ENCODE measurements at places on chromosomes 3 and 15.

- peak; percentile 95 for DNase-seq
Measured at GRCh38 chr3:169771497-169772304, 1.5 kb upstream of the MYNN start.

DNA sequence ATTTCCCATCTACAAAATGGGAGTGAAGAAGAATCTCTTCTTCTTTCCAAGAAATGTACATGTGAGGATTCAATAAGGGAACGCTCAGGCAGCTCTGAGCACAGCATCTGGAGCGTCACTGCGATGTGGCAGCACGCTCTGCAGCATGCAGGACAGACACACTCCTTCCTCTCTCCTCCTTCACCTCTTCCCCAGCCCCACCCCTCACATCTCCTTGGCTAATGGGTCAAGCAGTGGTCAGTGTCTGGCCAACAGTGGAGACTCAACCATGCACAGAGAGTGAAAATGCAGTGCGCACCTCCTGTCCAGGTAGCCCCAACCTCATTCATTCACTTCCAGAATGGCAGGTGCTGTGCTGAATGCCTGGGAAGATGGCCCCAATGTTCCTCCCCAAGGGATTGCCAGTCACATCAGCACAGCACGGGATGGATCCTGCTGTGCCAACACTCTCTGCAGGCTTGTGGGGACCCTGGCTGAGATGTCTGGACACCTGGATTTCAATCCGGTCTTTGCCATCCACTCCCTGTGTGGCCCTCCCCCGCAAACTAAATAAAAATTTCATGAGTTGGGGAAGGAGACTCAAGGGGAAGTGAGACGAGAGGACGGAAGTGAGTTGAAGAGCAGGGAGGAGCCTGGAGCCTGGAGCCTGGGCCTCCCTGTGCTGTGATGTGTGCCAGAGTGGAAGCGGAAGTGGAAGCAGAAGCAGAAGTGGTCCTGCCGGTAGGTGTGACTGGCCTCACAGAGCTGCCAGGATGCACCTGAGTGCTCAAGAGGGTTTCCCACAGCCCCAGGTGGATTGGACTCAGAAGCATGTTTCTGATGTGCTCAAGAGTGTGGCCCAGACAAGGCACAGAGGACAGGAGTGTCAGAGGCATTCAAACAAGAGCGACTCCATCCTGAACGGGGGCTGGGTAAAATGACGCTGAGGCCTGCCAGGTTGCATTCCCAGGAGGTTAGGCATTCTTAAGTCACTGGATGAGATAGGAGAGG lies 163.9 kb downstream of the SMAD6 start:
- no peak for DNase-seq

GRCh38 chr3:94162700-94163099 lies 99.8 kb downstream of the NSUN3 start:
- DNase-seq: no peak

DNA sequence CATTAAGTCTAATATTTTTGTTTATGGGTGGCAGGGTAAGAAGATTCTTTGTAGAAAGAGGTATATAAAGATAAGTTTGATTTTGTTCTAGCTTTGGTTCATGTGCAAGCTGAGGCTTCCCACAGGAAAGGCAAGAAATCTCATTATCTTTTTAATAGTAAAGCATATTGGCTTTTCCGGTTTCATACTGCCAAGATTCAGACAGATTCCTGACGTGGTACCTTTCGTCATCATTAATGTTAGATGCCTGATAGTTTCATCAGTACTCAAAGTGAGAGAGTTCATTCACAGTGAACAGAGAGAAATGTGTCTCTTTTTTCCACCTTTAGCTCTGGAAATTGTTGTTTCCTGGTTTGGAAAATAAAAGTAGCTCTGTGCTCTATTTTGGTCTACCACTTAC lies 16.5 kb downstream of the TPM1 start:
- no peak for DNase-seq

- DNase-seq: no peak
Measured at GRCh38 chr3:60363817-60364216, 887.4 kb downstream of the FHIT start.

DNA sequence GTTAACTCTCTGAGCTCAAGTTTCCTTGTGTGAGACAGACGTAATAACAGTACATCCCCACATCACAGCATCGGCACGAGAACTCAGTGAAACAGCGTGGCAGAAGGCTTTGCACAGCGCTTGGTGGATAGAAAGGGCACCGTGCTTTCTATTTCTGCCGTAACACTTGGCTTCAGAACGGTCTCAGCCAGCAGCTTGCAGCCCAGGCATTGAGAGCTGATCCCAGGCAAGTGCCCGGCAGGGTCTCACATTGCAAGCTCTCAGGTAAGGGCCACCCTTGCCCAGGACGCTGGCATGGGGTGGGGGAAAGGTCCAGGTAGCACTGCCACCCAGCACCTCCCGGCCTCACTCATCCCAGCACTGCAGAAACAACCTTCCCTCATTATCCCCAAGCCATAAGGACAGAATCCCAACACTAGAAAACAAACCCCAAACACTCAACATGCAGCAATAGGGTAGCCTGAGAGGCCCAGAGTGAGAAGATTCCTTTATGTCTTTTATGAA lies 70.5 kb upstream of the ITGA11 start:
- DNase-seq: no peak

GRCh38 chr3:123929325-123929724 lies 31.7 kb downstream of the CCDC14 start:
- no peak for DNase-seq

DNA sequence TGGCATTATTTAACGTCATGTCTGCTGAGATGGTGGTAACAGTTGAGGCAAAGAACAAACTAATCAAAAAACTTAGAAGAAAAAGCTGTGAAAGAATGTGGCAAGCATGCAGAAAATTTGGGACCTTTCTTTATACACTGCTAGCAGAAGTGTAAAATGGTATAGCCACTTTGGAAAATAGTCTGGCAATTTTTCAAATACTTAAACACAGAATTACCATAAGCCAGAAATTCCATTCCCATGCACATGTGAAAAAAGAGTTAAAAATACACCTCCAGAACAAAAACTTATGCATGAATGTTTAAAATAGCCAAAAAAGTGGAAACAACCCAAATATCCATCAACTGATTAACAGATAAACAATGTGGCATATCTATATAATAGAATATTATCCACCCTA lies 613.3 kb downstream of the TBL1XR1 start:
- DNase-seq: no peak

DNA sequence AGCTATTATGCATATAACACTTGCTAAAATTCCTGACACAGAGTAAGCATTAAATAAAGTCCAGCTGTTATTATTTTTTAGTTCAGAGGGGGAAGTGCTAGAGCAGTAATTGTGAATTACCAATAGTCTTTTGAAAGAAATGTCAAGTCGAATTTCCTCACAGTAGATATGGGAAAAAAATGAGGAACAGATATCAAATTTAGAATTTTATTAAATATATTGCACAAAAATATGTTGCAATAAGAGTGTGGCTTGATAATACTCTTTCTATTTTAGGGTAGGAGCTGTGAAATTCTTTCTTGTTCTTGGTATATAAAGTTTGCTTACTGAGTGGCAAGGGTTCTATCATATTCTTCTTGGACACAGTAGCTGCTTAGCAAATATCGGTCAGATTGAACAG lies 181.3 kb downstream of the NFKBIZ start:
- DNase-seq: no peak

DNA sequence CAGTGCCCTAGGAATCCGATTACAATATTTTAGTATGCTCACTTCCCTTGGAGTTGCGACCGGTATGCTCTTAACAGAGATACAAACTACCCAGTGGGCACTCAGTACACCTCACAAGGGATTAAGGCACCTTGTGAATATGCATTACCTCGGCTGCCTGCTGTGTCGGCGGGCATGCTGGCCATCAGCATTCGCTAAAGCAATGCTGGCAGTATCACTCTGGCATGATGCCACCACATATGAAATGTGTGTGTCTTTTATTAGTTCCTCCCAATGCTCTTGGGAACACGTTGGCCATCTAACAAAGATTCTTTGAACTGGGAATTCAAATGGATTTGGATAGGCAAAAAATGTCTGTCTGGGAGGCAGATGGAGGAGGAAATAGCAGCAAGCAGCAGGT lies 67.4 kb upstream of the FOXB1 start:
- DNase-seq: no peak

DNA sequence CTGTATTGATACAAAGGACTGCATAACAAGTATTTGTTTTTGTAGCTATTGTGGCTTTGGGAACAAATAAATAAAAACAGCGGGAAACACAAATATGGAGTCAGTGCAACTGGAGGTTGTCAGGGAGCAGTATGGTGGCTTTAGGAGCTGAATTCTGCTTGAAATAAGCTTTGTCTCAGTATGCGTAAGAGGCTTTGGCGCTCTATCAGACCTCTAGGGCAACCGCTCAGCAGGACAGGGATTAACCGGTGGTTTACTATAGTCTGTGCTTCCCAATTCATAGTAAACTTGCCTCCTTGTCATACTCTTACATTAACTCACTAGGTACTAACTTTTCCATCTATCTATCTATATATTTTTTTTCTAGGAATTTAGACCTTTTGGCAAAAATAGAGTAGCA lies 104.6 kb downstream of the ZIC1 start:
- DNase-seq: no peak

GRCh38 chr3:141556034-141556433 lies 69.2 kb downstream of the RASA2 start:
- no peak for DNase-seq

- DNase-seq: no peak
Measured at GRCh38 chr3:56621681-56622080, 61.4 kb downstream of the TASOR start.

GRCh38 chr3:111924283-111924682 lies 54.5 kb upstream of the ABHD10 start:
- DNase-seq: no peak

- peak; percentile 79 for DNase-seq
Measured at GRCh38 chr15:41811432-41812195, 16.3 kb upstream of the JMJD7 start.

- DNase-seq: no peak
Measured at GRCh38 chr3:115281697-115282675, 134.9 kb upstream of the ZBTB20 start.

DNA sequence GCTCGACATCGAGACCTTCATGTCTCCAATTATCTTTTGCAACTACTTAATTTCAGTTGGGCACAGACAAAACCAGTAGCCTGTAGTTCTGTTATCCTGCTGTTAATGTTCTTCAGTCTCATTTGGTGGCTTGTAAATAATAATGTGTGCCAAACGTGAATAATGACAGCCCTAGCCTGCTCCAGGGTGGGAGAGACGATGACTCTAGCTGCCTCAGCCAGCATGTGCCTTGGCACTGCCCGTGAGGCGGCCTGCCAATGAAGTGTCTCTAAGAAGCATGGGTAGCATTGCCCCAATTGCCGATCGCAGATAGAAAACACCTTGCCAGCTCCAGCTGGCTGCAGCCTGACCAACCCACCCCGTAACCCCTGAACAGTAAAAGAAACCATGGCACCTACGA lies 58.8 kb downstream of the ASB7 start:
- no peak for DNase-seq

GRCh38 chr15:63414474-63415120 lies 33.0 kb upstream of the CA12 start:
- DNase-seq: no peak

GRCh38 chr3:56257826-56258225 lies 210.4 kb downstream of the ERC2 start:
- DNase-seq: no peak

DNA sequence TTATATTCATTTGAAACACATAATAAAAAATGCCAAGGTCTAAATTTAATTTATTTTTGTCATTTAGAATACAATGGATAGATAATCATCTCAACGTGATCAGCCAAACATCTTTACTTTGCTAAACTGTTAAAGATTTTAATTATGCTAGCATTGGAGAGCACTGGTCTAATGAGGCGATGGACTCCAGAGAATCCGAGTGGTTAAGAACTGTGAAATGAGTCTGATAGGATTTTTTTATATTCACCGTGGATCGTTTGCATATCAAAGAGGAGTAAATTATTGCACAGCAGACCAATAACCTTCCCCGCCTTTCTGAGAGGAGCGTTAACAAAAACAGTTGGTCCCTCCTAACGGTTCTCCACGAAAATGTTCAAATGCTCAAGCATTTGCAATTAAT lies 540.8 kb downstream of the FOXP1 start:
- no peak for DNase-seq

GRCh38 chr15:40785164-40785563 lies 15.4 kb downstream of the C15orf62 start:
- DNase-seq: peak; percentile 21

DNA sequence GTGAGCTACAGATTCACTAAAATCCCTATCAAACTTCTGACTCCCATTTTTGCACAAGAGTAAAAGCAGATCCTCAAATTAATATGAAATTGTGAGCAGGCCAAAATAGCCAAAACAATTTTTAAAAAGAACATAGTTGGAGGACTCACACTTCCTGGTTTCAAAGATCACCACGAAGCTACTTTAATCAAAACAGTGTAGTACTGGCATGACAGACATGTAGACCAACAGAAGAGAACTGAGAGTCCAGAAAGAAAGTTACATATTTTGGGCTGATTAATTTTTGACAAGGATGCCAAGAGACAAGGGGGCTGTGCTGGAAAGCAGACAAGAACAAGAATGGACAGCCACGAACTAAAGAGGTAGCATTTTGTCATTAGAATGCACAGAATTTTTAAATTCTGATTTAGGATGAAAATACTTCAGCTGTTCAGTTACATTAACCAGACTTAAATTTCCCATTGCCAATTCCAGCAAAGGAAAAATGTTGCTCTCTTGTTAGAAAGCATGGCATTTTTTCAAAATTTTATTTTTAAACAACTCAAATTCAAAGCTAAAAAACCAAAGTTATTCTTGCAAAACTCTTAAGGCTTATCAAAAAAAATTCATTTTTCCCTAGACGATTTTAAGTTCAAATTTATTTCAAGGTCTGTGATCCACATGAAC lies 14.0 kb downstream of the RYK start:
- DNase-seq: no peak

DNA sequence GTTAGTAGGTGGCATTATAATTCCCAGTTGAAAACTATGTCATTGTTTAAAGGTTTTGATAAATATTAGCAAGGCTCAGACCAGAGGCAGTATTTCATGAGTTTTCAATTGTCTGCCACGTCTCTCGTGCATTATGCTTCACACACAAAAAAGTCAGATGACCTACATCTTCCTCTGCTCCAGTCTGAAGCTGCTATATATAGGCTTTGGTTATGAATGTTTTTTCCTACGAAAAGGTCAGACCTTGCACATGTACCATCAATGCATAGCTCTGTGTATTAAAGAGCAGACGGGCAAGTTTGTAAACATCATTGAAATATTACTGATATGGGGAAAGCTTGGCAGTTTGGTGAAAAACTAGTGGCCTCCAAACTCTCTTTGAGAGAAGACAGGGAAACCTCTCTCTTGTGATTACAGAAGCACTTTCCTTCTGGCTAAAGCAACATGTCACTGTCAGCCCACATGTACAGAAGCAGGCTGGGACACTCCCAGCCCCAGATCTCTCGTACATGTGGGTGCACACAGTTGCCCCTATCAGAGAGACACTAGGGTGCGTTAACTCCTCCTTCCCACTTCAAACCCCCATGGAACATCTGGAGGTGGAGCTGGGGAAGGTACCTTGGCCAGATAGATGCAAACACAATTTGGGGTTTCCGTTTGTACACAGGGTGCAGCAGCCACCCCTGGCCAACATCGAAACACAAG lies 184.0 kb upstream of the BCL6 start:
- DNase-seq: no peak

GRCh38 chr15:40486066-40486770 lies 15.4 kb downstream of the CHST14 start:
- DNase-seq: no peak

All from hematopoietic multipotent progenitor cell treated with erythropoietin and hydrocortisone succinate and interleukin-3 and kit ligand, for 17 days (in vitro differentiated cells).